Type B pancreatic cell (in vitro differentiated cells): ENCODE measurements at places on chromosomes 7 and 10. TPM values are rescaled to one million over a fixed set of nuclear protein-coding genes. Genes with fewer than 3 reads are reported as not detected.

The GARIN1A gene
- 2.4 TPM in 2 replicates for total RNA-seq

The ERLIN1 gene
- 28.6 and 37.1 TPM in 2 replicates for total RNA-seq

DNA sequence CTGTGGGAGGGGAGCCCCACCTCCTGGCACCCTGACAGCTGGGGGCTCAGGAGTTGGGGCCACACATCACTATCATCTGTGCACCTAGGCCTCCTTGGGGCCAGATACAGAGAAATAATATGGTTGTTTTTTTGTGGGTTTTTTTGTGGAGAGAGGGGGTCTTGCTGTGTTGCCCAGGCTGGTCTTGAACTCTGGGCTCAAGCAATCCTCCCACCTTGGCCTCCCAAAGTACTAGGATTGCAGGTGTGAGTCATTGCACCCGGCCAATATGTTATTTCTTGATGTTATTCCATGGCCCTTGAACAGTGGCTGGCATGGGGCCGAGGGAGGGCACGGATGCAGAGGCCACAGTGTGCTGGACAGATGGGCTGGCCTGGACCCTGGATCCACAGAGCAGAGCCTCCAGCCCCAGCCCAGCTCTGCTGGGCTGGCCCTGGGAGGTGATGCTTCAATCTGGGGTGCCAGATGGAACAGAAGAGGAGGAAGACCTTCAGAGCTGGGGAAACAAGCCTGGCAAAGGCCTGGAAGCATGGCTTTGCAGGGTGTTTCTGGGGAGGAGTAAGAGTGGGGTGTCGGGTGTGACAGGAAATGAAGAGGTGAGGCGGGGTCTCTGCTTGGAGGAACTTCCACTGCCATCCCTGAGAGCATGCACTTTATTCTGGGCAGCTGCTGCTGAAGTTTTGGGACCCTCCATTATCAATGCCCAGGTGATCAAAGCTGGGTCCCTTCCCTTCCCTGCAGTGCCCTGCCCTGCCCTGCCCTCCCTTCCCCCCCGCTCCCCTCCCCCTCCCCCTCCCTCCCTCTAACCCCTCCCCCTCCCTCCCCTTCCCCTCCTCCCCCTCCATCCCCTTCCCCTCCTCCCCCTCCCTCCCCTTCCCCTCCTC, 3.7 kb upstream of the FZD9 start:
- peaks cover 3% of the 10 kb centered on the region for H3K27me3 ChIP-seq
- no peak for DNase-seq
- peaks cover 9% of the 10 kb centered on the region for H3K4me1 ChIP-seq
- H3K4me3 ChIP-seq, result no peak overlapping the region
- no peaks in the 10 kb centered on the region for H3K36me3 ChIP-seq

- H3K36me3 ChIP-seq, result no peaks in the 10 kb centered on the region
- H3K4me3 ChIP-seq, result no peak overlapping the region
- no peak for DNase-seq
- H3K27me3 ChIP-seq, result no peaks in the 10 kb centered on the region
- no peak overlapping the region for H3K27ac ChIP-seq
- no peaks in the 10 kb centered on the region for H3K4me1 ChIP-seq
Measured at GRCh38 chr10:88687853-88688467, 18.1 kb upstream of the LIPK start.

- no peaks in the 10 kb centered on the region for H3K4me1 ChIP-seq
- H3K36me3 ChIP-seq, result no peaks in the 10 kb centered on the region
- no peak overlapping the region for H3K4me3 ChIP-seq
- H3K27ac ChIP-seq, result no peak overlapping the region
- peaks cover 10% of the 10 kb centered on the region for H3K27me3 ChIP-seq
- DNase-seq, result no peak
Measured at GRCh38 chr10:123318516-123318915, 164.3 kb downstream of the BUB3 start.
